Stimulated activated CD8-positive, alpha-beta memory T cell treated with anti-CD3 and anti-CD28 coated beads, Interleukin-12 subunit alpha, Interleukin-12 subunit beta, amount 100 ng/mL, for 1 hour (primary cell): ENCODE measurements at places on chromosomes 6 and 20.

GRCh38 chr6:169677096-169677495 lies 24.7 kb downstream of the WDR27 start:
- DNase-seq, result no peak

- no peak for DNase-seq
Observed at GRCh38 chr6:154123155-154123956, 84.3 kb downstream of the OPRM1 start.

GRCh38 chr6:105321207-105321606 lies 81.7 kb downstream of the PREP start:
- no peak for DNase-seq

DNA sequence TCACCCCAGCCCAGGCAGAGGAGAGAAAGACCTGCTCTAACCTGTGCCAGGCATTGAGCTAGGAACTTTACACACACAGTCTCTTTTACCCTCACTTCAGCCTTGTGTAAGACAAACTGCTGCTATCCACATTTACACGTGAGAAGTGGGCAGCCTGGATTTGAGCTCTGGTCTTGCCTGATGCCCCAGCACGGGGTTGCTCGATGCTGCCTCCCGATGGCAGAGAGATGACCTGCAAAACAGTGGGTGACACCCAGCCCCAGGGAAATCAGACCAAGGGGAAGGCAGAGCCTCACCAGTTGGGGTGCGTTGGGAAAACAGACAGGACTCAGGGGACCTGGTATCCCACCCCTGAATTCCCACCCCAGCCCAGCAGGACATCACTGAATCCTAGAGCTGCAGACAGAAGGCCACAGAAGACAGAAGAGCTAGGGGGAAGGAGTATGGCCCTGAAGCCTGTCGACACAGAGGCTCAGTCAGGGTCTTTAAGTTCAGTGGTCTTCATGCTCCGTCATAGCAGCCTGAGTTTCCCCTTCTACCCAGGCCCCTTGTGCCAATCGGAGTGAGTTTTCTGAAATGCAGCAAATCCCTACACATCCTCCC lies 990 bp downstream of the BPI start:
- no peak for DNase-seq

- no peak for DNase-seq
Observed at GRCh38 chr6:104207635-104208034, 652.1 kb downstream of the HACE1 start.

DNA sequence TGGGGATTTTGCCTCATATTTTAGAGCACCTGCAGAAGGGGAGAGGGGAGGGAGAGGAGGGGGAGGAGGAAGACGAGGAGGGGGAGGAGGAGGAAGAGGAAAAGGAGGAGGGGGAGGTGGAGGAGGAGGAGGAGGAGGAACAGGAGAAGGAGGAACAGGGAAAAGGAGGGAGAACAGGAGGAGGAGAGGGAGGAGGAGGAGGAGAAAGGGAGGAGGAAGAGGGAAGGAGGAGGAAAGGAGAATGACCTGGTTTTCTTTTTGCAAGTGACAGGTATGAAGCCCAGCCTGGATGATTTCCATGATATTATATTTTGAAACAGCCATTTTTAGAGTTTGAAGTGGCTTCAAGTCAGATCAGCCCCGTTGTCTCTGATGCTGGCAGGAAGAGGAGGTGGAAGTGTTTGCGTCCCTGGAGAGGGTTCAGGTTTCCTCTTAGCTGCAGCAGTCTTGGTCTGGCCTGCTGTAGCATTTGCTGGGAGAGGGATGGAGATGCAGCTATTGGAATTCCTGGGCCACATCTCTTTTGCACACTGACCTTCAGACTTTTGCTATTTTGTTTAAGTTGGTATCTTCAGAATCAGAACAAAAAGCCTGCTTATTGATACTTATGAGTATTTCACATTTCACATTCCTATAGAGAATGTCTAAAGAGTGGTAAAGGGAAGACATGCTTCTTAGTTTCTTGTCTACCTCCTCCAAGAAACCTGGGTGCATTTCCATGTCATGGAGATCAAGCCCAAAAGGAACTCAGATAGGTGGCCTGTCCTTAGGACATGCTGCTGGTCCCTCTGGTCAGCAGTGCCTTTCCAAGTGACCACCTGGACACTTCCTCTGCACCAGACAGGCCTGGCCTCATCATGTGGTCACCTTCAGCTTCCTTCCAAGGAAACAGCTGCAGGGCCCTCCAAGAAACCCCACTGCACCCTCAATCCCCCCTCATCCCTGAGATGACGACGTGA lies 54.3 kb upstream of the IYD start:
- no peak for DNase-seq

- no peak for DNase-seq
Observed at GRCh38 chr6:24931296-24931695, 4.5 kb downstream of the RIPOR2 start.

DNA sequence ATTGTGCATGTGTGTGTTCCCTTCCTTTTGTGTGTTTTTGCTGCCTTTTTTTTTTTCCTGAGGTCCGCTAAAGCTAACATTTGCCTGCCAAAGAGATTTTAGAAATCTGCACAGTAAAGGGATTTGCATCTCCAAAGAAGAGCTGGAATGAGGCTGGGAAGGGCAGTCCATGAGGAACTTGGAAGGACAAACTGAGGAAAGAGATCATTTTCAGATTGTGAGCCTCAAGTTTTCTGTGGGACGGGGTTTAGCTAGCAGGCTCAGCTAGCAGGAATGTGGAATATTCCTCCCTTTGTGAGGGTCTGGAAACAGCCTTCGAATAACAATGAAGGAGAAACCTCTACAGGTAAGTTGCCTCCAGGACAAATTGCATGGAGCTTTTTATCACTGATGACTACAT lies 3.8 kb downstream of the INSM1 start:
- DNase-seq, result no peak

DNA sequence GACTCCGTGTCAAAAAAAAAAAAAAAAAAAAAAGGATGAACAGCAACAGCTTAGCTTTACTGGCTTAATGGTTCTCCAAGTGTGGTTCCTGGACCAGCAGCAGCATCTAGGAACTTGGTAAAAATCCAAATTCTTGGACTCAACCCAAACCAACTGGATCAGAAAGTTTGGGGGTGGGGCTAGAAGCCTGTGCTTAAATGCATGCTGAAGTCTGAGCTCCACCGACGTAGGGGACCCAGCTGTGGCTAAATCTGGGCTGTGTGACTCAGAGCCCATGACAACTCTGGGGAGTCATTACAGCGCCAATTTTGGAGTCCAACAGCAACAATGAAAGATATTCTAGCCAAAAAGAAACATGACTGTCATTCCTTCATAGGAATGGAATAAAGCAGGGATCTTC lies 13.6 kb upstream of the CHD6 start:
- DNase-seq, result no peak

- no peak for DNase-seq
Observed at GRCh38 chr20:57180954-57181353, 85.5 kb downstream of the BMP7 start.

GRCh38 chr20:45765980-45766379 lies 25.7 kb downstream of the WFDC3 start:
- no peak for DNase-seq

DNA sequence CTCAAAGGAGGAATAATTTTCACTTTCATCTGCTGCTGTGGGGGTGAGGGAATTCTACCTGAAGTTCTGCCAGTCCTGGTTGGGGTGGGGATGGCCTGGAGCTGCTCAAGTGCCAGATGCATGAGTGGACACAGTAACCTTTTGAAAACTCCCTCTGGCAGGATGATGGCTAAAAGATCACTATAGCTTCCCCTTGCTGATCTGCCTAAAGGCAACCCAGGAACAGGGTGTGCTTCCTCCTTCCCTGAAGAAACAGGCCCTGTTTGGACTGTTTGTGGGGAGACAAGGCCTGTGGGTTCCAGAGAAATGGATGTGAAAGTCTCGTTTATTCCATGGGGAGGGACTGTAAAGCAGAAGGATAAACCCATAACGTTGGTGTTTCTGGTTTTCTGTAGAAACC lies 176.9 kb downstream of the DTNBP1 start:
- no peak for DNase-seq

DNA sequence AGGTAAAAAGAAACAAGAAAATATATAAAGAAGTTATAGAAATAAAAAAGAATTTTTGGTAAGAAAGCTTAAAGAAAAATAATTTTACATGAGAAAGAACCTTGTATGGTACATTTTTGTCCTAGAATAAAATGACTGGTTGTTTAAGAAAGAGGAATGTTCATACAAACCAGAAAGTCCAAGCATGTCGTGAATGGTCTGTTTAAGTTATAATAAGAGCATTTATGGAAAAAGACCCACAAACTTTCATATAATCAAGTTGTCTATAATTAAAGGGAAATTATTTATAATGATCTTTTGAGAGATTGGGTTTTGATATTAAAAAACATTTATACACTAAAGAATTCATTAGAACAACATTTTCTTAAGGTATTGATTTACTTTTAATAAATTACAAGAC lies 27.8 kb upstream of the FAM110A start:
- no peak for DNase-seq

DNA sequence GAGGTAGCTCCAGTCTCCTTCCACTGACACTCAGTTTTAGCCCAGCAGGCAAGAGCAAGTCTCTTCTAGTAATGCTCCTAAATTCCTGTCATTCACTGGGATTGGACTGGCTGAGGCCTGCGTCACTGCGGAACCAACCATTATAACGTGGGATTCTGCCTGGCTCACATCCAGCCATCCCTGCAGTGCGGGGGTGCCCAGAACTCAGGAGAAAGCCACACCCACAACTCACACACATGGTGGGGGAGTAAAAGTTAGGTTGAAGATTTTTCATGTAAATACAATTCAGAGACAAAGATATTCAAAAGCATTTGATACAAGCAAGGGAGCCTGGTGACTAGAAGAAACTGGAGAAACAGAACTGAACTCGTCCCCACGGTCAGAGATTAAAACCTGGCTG lies 504.0 kb upstream of the CDH4 start:
- DNase-seq, result no peak

DNA sequence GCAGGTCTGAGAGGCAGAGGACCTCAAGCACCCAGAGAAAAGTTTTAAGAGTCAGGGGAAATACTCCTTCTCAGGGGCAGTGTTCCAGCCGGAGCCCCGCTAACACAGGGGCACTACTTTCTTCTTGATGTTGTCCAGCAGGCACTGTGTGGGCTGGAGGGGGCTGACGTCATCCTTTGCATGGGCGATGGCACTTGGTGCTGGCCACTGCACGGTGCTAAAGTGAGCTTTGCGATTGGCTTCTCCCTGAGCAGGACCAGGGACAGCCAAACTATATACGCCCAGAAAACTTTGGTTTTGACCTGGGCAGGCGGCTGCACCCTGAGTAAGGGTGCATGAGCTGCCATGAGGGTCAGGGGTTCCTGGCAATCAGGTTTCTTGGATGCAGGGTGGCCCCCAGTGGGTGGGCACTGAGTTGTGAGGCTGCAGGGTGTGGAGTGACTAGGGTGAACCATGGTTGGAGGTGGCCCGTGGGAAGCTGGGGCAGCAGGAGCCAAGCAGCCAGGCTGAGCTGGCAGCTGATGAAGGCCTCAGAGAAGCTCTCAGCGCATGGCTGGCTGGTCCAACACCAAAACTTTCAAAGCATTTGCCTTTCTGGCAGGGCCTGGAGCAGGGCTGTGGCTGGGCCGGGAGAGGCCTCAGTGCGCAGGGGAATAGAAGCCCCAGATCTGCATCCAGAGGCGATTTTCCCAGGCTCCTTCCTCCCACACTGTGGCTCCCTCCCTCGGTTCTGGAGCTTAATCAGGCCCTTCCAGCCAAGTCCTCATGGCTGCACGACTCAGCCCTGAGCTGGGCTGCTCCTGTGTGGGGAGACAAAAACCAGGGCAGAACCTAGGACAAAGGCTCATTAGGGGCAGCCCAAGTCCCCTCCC lies 18.3 kb downstream of the MRPS18A start:
- no peak for DNase-seq

DNA sequence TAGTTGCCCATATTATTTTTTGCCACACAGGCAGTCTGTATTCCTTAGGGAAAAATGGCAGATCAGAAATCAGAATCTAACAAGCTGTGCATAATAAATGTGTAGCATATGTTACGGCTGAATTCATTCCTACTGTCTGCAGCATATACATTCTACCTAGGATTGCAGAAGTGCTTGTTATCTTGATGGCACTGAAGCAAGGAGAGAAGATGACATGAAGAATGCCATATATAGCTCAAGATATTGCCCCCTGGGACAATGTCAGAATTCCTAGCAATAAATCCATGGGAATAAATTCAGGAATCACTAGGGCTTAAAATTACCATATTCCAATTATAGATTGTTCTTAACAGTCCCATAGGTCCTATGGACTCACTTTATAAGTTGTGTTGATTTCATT lies 293.0 kb upstream of the CNR1 start:
- DNase-seq, result no peak

- no peak for DNase-seq
Observed at GRCh38 chr6:30774701-30775100, 30.4 kb upstream of the IER3 start.

DNA sequence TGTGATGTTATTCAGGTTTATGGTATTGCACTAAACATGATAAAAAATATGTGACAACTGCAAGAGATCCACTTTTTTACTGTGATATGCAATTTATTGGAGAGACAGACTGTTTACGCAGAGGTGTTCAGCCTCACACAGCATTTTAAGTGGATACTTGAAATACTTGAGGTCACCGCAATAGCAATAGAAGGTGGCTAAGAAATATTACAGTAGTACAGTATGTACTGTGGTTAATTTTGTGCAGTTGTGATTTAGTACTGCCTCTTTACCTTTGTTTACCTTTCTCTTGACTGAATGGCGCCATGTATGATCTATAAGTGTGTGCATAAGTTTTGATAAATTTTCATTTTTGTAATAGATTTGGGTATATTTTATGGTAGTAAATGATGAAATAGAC lies 17.4 kb downstream of the MACROD2 start:
- no peak for DNase-seq

GRCh38 chr20:11375335-11375734 lies 542.4 kb upstream of the BTBD3 start:
- DNase-seq, result no peak

DNA sequence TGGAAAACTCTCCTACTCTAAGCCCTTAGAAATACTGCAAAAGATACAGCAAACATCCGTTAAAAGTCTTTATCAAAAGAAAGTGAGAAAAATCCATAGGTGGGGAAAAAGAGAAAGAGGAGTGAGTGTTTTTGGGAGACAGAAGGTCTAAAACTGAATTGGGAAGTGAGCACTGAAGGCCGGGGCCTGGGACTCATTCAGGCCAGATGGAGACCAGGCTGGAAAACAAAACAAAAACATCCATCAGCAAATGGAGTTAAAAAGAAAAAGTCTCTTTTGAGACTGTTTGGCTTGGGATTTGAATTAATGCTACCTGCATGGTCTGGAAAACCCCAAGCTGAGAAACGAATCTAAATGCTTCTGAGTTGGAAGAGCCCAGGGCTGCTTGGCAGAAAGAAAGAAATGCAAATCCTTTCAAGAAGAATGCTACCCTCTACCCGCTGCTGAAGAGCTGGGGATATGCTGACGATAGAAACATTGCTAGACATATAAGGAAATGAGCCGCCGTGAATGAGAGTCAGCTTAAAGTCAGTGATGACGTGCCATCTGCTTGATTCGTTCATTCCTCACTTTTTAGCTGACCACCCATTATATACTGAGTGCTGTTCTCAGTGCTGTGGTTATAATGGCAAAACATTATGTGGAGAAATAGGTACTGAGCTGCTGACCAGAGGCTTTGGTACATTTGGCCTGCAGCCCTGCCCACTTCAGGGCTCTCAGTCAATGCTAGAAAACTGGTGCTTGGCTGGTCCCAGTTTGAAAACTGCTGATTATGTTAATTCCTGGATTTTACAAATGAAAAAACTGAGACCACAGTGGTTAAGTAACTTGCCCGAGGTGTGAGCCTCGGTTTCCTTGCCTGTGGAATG lies 28.0 kb upstream of the TULP4 start:
- DNase-seq, result no peak

- no peak for DNase-seq
Observed at GRCh38 chr6:37004044-37004980, 1.1 kb upstream of the FGD2 start.

- no peak for DNase-seq
Observed at GRCh38 chr20:57391439-57392301, 474 bp downstream of the RBM38 start.
